Muscle of leg (tissue), 16 donors: ENCODE measurements at places on chromosomes 11 and 22. TPM values are rescaled to one million over a fixed set of nuclear protein-coding genes. Genes with fewer than 3 reads are reported as not detected.
A peak's percentile ranks its signal among the peaks of the same experiment; 100 is the strongest.

- no peak for DNase-seq
Measured at GRCh38 chr11:34240150-34240494, 117.7 kb downstream of the ABTB2 start.

GRCh38 chr22:49765951-49766350 lies 61.7 kb downstream of the BRD1 start:
- no peak for DNase-seq

DNA sequence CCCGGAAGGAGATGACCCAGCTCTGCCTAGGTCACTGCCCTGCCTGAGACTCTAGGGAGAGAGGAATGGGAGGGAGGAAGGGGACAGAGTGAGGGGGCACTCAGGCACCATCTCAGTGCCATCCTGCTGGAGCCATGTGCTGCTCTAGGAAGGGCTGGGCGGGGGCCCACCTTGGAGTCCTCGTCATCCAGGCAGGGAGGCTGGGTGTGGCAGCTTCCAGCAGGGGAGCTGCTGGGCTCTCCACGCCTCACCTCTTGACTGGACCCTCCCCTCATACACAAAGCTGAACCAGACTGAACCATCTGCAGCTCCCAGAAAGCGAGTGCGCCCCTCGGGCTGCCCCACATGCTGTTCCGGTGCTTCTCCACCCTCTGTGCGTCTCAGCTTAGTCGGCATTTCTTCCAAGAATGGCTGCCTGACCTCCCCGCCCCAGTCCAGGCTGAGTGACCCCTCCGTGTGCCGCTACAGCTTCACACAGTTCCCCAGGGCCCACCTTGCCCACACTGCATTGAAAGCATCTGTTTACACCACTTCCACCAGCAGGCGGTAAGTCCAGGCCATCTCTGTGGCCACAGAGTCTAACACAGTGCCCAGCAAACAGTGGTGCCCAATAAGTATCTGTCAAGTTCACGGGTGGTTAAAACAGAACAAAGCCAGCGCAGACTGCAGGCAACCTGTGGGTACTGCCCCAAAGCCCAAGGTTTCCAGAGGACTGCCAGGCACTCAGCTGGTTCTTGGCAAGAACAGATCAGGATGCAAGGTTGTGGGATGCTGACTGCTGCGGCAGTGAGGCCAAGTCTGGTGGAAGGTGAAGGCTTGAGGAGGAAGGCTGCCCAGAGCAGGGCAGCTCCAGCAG lies 9.4 kb upstream of the TRIM29 start:
- DNase-seq = no peak

DNA sequence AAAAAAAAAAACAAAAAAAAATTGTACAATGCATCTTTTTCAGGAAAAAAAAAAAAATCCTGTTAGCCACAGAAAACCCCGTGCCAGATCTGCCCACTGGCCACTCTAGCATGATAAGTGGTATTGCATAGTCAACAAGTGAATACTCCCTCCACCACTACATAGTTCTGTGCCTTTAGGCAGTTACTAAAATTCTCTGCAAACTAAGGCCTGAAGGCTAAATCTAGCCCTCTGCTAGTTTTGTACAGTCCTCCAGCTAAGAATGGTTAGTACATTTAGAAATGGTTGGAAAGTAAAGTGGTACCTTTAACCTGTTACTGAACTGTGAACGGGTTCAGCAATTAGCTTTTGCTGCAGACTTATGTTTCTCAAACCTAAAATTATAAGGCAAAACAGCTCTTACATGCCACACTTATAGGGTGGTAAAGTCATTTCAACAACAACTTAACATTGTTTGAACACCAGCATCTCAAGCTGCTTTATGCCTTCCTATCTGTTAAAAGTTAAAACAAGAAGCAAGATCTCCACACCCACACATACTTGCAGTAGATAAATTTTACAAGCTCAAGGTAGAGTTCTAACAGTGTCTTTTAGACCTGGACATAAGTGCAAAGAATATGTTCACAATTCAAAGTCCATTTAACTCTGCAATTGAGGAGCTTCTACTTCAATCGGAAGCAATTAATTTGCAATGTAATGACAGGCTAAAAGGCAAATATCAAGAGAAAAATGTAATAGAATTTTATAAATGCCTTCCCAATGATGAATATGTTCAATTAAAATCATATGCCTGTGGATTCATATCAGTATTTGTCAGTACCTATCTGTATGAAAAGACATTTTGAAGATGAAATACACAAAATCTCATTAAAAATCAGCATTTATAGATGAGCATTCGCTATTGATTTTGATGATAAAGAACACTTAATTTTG lies 7.3 kb downstream of the C11orf71 start:
- DNase-seq = no peak

- DNase-seq = no peak
Measured at GRCh38 chr11:75762885-75763284, 5.7 kb upstream of the DGAT2 start.

DNA sequence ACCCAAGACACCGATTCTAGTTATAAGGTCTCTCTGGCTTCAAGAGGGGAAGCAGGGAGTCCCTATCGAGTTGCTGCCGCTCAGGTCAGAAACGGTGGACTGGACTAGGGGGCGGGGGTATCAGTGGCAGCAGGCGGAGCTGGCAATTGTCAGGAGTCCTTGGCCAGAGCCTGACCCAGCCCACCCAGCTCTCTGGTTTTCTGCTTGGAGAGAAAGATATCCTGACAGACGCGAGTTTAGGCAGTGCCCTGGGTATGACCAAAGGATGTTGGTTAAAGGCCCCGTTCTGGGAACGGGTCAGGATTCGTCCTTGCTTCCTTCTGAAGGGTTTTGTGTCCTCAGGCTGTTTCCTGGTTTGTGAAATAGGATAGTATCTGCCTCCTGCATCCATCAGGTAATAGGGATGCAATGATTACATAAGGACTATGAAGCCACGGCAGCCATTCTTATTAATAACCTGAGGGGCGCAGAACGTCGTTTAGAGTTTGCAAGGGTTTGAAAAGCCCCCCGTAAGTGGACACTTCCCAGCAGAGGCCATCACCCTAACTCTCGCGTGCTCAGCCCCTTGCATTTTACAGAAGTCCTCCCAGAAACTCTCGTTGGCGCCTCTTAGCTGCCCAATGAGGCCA lies 700 bp upstream of the DEPDC5 start:
- DNase-seq = peak; percentile 70

DNA sequence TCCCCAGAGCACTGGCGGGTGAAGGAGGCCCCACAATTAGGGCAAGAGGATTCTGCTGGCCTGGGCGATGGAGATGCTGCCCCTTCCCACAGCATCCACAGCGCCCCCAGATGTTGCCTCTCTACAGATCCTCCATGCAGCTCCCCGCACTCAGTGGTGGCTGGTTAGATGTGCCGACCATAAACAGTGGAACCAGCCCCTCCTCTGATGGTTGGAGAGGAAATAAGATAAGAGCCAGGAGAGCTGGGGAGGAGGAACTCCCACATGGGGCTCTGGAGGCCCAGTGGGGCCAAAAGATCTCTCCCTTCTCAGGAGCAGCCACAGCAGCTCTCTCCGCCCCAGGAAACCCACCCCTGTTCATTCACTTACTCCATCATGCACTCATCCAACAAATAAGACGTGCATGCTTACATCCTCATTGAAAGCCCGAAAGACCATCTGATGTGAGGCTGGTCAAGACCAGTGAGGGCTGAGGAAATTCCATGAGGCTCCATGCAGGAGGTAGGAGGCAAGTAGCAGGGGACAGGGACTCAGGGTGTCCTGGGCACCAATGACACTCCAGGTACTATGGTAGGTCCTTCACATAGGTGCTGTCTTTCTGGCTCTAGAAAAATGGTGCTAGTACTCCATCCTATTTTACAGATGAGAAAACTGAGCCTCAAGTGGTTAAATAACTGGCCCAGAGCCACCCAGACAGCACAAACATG lies 1.5 kb downstream of the PTGDR2 start:
- no peak for DNase-seq

- DNase-seq = peak; percentile 81
Measured at GRCh38 chr11:876545-876944, 33.9 kb downstream of the TSPAN4 start.

DNA sequence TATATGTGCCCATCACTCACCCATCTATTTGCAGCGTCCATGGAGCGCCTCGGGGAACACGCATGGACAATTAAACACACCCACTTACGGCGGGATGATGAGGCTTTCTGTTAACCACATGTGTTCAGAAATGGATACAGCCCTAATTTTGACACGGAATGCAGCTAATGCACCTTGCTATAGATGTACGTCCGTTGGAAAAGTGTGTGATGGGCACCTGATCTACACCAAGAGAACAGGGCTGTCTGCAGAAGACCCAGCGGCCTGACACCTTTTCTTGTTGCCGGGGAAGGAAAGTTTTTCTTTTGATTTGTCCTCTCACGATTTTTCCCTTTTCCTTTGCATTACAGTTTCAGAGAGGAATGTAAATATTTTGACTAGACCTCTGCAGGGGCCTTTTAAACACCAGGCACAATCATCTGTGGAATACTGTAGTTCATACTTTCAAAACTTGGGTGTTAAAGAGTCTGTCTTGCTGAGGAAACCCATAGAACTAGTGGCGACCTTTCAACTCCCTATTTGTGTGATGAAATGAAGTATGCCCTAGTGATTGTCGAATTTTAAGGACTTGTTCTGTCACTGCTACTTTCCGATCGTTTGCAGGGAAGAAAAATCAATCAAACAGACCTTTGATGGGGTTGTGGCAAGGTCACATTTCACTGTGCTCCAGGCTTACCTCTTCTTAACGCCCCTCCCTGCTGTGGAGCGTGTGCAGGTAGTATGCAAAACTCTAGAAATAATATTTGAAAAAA lies 16.5 kb upstream of the PAX6 start:
- DNase-seq = no peak

DNA sequence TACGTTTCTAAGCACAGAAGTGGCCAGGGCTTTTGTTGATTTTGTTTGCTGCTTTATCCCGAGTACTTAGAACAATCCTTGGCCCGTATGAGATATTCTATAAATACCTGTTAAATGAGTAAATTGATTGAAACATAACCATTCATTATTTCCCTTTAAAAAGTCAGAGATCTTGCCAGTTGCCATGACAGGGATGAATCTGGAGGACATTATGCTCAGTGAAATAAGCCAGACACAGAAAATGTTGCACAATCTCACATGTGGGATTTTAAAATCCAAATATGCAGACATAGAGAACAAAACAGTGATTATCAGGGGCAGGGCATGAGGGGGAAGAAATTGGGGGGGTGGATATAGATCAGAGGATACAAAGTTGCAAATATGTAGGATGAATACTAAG lies 1240.1 kb downstream of the LRRC4C start:
- peak; percentile 26 for DNase-seq

GRCh38 chr11:75478783-75479596 lies 46.0 kb upstream of the KLHL35 start:
- DNase-seq = peak; percentile 36

DNA sequence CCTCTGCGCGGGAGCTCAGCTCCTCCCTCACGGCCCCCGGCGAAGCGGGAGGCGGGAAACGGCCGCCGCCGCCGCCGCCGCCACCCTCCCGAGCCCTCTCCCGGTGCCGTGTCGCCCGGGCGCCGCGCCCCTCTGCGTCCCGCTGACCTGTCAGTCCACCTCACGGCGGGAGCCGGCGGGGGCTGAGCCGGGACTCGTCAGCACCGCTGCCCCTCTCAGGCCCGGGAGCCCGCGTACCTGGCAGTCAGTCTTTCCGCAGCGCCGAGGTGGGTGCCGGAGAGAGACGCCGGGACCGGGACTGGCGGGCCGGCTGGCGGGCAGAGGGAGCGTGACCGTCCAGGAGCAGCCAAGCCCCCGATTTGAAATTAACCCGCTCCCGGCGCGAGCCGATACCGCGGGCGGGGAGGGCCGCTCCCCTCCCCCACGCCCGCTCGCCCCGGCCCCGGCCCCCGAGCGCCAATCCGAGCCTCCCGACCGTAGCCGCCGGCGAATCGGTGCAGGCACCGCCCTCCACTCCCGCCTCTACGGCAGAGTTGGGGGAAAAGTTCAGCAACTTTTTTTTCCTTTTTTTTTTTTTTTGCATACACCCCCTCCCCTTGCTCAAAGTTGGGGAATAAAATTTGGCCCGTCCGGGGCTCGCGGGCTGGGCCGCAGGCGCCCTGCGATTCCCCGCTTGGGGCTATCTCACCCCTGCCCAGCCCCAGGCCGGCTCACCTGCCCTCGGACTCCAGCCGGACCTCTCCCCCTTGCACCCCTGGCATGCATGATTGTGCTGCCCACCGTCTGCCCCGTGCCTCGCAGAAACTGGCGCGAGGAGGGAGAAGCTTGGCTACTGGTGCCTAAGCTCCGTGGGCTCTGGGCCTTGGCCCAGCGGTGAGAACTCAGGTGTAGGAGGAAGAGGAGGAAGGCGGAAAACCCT lies 774 bp upstream of the E2F8 start:
- no peak for DNase-seq

- peak; percentile 93 for DNase-seq
Measured at GRCh38 chr11:74650498-74650897, 58.1 kb downstream of the POLD3 start.

- no peak for DNase-seq
Measured at GRCh38 chr11:96340555-96340885, 2.5 kb downstream of the MAML2 start.

The GDPD4 gene
- total RNA-seq = 0.13 TPM

The VSIG2 gene
- 0.49 TPM for total RNA-seq

The SMTNL1 gene
- total RNA-seq = 143 TPM

The SEPTIN3 gene
- 0.89 TPM for total RNA-seq

The MS4A4A gene
- 10.3 TPM for total RNA-seq

The OR52H1 gene
- 0.22 TPM for total RNA-seq

The TXN2 gene
- 25.5 TPM for total RNA-seq

The CLMP gene
- total RNA-seq = 13.9 TPM

The RBM4 gene
- total RNA-seq = 98.1 TPM

The P2RX3 gene
- 1.5 TPM for total RNA-seq

The OR5B17 gene
- total RNA-seq = not detected

The ZNF280A gene
- 0.09 TPM for total RNA-seq
